ENCODE measurements at places on chromosomes 2 and 18.
A peak's percentile ranks its signal among the peaks of the same experiment; 100 is the strongest.

- no peak for DNase-seq
Measured at GRCh38 chr2:79432731-79433146, 80.1 kb upstream of the CTNNA2 start.

DNA sequence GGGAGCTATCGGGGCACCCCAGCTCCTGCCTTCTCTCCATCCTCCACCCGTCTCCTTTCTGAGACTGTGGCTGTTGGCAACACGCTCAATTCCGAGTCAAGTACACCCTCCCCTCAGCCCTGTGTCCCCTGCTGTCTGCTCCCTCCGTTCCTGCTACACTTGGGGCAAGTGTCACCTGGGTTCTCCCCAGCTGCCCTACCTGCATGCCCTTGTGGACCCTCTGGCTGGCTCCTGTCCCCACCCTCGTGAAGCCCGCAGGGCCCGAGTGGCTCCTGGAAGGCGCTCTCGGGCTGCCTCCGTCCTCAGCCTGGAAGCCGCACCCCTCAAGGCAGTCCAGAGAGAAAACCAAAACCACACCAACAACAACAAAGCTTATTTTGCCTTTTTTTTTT, 33.9 kb downstream of the PDIA6 start:
- DNase-seq = no peak

DNA sequence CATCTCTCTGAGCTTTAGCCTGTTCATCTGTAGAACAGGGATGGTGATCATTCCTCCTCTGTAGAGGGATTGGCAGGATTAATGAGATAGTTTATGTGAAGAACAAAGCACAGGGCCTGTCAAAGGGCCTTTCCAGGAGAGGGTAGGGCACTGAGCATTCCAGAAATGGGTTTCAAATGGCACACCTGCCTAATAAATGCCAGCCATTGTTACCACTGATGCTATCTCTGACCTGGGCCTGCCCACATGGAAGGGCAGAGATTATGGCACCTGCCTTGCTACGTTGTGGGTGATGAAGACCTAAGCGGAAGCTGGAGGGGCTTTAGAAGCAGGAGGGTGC, 31.0 kb upstream of the GMPPA start:
- no peak for DNase-seq

DNA sequence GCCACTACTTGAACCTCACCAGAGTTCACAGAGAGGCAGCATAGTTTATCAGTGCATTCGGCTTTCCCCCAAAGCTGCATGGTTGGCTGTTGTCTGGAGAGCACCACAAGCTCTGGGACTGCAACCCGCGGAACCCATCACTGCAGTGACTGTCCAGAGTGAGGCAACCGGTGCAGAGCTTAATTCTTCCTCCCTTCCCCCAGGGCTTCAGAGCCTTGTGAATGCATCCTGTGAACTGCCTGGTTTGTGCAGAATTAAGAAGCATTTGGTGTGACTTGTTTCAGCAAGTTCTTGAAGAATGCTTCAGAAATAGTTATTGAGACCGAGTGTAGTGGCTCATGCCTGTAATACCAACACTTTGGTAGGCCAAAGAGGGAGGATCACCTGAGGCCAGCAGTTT, 99.2 kb upstream of the FOSL2 start:
- no peak for DNase-seq

DNA sequence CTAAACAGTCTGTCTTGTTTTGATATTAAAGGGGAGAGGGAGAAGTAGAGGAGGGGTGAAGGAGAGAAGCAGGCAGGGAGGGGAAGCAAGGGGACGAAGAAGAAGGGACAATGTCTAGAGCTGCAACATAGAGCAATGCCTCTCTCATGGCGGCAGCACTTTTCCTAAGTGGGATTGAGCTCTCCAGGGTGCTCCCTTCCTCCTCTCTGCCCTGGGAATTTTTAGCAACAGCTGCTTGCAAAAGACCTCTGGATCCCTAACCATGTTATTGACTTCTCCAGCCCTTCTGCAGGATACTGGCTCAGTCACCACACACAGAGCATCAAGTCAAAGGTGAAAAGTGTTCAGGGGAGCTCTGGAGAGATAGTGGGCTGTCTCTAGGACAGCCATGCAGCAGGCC, 734.9 kb downstream of the EPHA4 start:
- no peak for DNase-seq

GRCh38 chr2:123993728-123994323, 31.3 kb upstream of the CNTNAP5 start:
- DNase-seq = peak; percentile 10

GRCh38 chr2:191670076-191670475, 7.9 kb upstream of the NABP1 start:
- no peak for DNase-seq

DNA sequence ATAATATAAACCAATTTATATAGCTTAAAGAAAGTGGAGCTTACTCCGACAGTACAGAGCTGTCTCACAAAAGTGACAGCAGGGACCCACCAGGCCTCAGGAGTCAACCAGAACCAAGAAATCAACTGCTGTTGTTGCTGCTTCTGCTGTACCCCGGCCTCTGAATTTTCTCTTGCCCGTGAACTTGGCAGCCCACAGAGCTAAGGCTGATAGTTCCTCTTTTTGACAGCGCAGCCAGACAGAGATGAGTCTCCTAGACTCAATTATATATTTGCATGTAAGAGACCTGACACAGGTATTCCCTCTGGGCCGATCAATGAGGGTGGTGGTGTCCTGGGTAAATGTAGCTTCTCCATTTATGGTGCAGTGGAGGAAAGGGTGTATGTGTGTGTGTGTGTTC, 109.4 kb downstream of the KCTD1 start:
- DNase-seq = no peak

GRCh38 chr18:76530391-76530790, 35.3 kb upstream of the ZNF516 start:
- DNase-seq = no peak

DNA sequence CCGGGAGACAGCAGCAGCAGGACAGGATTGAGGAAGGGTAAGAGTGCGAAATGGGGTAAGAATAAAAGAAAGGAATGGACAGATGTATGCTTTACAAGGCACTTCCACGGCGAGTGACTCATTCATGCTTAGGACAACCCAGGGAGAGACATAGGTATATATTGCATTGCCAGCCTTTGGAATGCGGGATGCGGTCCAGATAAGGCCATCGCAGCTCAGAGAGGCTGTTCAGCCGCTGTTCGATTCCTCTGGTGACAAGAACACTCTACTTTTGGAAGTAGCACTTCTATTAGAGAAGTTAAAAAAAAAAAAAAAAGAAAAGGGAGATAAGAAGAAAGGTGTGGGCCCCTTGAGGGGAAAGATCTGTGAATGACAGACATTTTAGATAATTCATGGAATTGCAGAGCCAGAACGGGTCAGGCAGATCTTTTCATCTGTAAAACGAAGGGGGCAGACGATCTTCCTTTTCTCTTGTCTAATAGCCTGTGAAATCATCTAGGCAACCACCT, 819 bp upstream of the NCOA1 start:
- DNase-seq = peak; percentile 14

DNA sequence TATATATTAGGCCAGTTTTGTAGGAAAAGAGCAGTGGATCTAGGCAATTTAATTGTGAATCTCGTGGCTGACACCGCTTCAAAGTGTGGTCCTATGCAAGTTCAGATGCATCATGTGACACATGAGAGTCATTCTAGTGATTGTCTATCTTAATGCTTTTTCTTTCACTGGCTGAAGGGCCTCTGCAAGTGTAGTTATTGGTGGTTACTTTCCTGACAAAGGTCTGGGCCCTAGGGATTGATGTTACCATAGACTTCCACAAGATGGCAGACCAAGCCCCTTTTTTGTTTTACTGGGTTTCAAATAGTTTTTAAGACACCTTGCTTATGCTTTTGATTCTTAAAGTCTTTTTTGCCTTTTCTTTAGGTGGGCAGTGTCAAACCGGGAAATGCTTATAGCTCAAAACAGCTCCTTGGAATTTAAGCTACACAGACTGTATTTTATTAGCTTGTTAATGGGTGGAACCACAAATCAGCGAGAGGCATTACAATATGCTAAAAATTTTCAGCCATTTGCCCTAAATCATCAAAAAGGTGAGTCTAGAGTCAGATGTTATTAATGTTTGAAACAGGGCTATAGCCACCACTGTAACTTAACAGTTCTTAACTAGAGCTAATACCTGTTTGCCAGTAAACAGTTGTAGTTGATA, 25.9 kb downstream of the CD8A start:
- peak; percentile 18 for DNase-seq

- DNase-seq = peak; percentile 44
Measured at GRCh38 chr2:38603402-38604290, 918 bp upstream of the HNRNPLL start.

- no peak for DNase-seq
Measured at GRCh38 chr2:5980450-5981190, 288.4 kb downstream of the SOX11 start.

DNA sequence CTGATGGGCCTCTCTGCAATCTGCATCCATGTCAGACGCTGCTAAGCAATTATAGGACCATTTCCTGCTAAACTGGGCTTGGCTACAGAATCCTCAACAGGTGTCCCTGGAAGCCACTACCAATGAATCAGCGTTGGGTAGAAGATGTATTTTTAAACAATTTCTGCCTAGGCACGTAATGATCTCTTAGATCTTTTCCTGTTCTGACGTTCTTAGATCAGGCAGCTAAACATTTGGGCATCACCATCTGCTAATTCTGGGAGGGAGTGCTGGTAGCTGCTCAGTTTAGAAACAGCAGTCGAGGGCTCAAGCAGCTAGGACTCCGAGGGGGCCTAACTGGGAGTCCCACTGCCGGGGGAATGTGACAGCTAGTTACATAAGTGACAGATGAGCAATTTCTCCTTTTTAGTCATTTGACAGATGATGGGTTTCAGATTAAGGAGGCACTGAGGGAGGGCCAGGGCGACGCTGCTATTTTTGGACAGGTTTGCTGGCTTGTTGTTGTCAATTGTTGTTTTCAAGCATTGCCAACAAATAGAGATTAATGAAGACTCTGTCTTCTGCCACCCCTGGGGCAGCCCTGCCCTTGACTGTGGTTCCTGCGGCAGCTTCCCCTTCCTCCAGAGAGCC, 92.7 kb downstream of the MRO start:
- DNase-seq = no peak

DNA sequence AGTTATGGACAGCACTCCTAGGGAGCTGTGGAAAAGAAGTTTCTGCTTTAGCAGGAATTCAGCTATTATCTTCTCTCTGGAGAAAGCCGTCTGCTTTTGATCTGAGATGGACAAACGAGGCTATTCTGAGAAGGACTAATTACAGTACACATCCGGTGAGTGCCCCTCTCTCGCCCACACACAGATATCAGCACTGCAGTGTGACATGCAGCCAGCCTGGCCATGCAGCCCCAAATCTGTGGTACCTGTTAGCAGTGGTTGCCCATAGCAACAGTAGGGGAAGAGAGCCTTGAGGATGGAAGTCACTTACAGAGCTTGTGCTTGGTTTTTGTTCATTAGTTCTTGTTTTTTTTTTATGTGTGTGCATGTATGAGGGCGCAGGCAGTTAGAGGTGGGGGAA, 73.9 kb upstream of the TRIB2 start:
- DNase-seq = no peak

- DNase-seq = no peak
Measured at GRCh38 chr18:69664399-69664798, 263.7 kb downstream of the DOK6 start.

GRCh38 chr2:231312066-231312465, 83.4 kb upstream of the B3GNT7 start:
- DNase-seq = no peak

GRCh38 chr2:222238072-222238471, 60.7 kb downstream of the PAX3 start:
- DNase-seq = no peak

- DNase-seq = peak; percentile 19
Measured at GRCh38 chr18:47772374-47773248, 157.8 kb downstream of the SMAD2 start.

GRCh38 chr2:74515981-74516633, 1.9 kb downstream of the TLX2 start:
- DNase-seq = no peak

- no peak for DNase-seq
Measured at GRCh38 chr2:204234879-204235278, 298.3 kb downstream of the ICOS start.

DNA sequence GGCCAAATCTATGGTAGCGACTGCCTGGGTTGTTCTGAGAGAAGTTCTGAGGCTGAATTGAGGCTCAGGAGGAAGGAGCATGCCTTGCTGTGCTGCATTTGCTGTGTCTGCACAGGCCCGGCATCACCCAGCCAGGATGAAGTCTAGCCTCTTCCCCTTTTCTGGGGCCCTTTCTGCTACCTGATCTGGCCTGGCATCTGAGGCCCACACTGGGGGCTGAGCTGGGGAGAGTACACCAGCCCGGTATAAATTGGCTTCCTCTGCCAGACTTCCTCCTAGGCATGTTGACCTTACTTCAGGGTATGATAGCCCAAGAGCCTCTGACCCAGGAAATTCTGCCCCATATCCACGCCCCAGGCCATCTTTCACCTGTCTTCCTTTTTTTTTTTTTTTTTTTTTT, 30.0 kb downstream of the MRPL35 start:
- DNase-seq = no peak

DNA sequence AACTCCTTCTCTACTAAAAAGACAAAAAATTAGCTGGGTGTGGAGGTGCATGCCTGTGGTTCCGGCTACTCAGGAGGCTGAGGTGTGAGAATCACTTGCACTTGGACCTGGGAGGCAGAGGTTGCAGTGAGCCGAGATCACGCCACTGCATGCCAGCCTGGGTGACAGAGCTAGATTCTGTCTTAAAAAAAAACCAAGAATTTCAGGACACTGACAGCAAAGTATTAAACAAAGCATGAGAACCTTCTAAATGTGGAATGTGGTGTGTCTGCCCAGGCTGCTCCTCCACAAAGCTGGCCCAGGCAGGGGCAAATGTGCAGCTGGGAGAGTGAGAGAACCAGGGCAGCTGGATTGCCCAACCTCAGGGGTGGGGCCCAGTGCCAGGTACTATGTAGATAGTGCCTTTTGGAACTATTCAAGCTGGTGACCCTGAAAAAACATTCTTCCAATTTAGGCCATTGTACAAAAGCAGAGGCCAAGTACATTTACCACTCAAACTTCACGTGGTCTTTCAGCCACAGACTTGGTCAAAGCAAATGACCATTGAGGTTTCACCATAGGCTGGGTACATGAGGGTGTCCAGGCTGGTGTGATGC, 6.7 kb upstream of the UGT1A5 start:
- peak; percentile 52 for DNase-seq

GRCh38 chr2:20997953-20998722, 45.7 kb downstream of the APOB start:
- DNase-seq = no peak

GRCh38 chr2:199977984-199978415, 22.6 kb downstream of the MAIP1 start:
- DNase-seq = peak; percentile 75

- no peak for DNase-seq
Measured at GRCh38 chr2:216770050-216770449, 74.7 kb upstream of the IGFBP5 start.

DNA sequence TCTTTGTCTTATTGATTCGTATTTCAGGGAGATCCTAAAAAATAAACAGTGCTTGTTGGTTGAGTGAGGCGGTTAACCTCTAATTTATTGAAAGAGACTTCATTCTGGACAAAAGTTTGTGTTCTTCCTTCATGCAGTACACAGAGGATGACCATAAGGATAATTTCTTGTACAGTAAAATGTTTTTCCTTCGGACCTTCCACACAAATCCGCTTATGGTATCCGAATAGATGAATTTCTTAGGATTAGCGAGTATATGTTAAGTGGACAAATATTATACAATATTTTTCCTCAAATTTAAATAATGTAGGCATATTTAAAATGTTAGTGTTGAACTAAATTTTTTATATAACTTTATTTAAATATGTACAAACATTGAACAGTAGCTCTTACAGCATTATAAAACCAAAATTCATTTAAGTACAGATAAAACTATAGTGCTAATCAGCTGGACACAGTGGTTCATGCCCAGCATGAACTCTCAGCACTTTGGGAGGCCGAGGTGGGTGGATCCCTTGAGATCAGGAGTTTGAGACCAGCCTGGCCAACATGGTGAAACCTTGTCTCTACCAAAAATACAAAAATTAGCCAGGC, 84.4 kb downstream of the LPIN1 start:
- no peak for DNase-seq

All from RCC 7860 (cell line).